Hair follicular keratinocyte (primary cell): ENCODE measurements at places on chromosomes 6 and 20. TPM values are rescaled to one million over a fixed set of nuclear protein-coding genes. Genes with fewer than 3 reads are reported as not detected.

The ZNF391 gene
- 1.2 and 2.5 TPM in 2 replicates for total RNA-seq

The LRRC1 gene
- total RNA-seq = 15.8 and 16.6 TPM in 2 replicates

The FOXS1 gene
- total RNA-seq = not detected in 2 replicates

The PHACTR1 gene
- 1.1 and 1.2 TPM in 2 replicates for total RNA-seq

The ZSCAN9 gene
- 4.2 and 6.6 TPM in 2 replicates for total RNA-seq

The IL17A gene
- total RNA-seq = not detected in 2 replicates

The DPPA5 gene
- total RNA-seq = not detected in 2 replicates

The SLC17A2 gene
- not detected in 2 replicates for total RNA-seq

The WFDC5 gene
- 0.23 and 1.6 TPM in 2 replicates for total RNA-seq

The DNAH8 gene
- total RNA-seq = not detected in 2 replicates

The DSP gene
- total RNA-seq = 168 and 255 TPM in 2 replicates

The LY6G6C gene
- 0.15 TPM in 1 of 2 replicates, not detected in the other for total RNA-seq

The MYCT1 gene
- total RNA-seq = not detected in 2 replicates

The GRIK2 gene
- not detected in 2 replicates for total RNA-seq

The CCDC170 gene
- total RNA-seq = under 0.01 and 1.1 TPM in 2 replicates

The PHF10 gene
- total RNA-seq = 7.5 and 9.3 TPM in 2 replicates

The EPPIN gene
- total RNA-seq = not detected in 2 replicates

The ZSWIM3 gene
- 2.7 and 3.2 TPM in 2 replicates for total RNA-seq

The CASS4 gene
- total RNA-seq = not detected in 2 replicates

The STMND1 gene
- not detected in 2 replicates for total RNA-seq

The PFDN6 gene
- 51.1 and 83.6 TPM in 2 replicates for total RNA-seq
